Kidney capillary endothelial cell (primary cell): ENCODE measurements at places on chromosomes 7 and 10.

DNA sequence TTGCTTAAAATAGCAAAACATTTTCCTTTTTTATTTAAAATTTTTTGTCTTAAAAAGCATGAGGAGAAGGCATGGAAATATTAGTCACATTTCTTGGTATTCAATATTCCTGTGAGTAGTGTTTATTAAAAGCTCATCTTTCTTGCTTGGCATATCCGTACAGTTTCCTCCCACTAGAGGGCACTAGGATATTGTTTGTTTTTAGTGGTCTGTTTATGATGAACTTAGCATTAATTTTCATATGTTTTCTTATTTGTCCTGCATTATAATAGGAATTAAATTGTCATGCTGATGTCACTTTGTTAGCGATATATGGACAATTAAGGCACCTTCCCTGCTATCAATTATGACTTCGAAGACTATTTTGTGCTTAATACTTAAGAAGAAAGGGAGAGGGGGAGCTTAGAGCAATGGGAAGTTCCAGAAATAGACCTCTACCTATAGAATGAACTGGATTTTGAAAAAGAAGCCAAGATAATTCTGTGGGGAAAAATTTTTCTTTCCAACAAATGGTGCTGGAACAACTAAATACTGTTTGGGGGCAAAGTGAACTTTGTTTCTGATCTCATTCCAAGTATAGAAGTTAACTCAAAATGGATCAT is 91.0 kb upstream of the STRIP2 start:
- peak; percentile 41 for DNase-seq

DNA sequence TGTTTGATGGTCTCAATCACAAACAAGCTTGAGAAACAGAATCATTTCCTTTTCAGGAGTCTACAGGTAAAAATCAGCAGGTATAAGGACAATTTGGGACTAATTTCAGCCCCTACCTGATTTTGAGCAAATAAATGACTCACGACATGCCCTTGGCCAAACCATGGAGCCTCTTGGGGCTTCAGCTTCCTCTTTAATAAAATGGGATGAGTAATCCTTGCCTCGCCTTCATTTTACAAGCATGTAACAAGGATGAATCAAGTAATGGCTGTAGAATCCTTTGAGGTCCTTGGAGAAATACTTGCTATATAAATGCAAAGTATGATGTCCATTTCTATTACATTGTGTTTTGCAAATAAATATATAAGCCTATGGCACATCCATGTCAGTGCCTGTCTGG is 212.8 kb upstream of the PODXL start:
- no peak for DNase-seq

GRCh38 chr7:5237286-5237685 is 45.5 kb upstream of the SLC29A4 start:
- DNase-seq: no peak

DNA sequence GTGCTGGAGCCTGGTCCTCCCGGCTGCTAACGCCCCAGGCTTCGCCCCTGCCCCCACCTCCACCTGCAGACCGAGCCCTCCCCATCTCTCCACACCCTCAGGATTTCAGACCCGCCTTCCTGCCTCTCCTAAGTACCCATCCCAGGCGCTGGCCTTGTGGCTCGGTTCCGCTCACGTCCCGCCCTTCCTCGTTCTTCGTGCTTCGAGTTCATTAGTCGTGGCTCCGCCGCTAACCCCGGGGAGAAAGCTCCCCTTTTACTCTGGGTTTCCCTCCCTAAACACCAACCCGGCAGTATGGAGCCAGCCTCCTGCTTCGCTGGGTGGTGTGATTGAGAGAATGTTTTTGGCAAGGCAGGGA is 11.2 kb downstream of the EMX2 start:
- no peak for DNase-seq

GRCh38 chr10:104641187-104641936 is at the start of gene SORCS3:
SORCS3 (plus strand) TSS chr10:104641290.
- no peak for DNase-seq

DNA sequence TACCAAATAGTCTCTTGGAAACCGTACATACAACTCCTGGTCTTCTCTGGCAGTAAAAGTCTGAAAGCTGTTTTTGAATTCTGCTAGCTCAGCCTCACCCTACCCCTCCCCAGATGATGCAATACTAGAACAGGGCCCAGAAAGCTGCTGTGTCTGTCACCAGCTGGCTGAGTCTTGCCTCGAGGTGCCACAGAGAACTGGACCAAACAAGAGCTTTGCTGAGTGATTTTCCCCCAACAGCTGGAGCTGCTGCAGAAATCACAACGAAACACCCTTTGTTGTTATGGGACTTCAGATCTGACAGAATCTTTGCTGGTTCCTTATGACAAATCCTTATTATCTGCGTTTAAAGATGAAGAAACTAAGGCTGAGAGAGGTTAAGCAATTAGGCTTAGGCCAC is 134.1 kb downstream of the SPAG6 start:
- DNase-seq: no peak

- DNase-seq: no peak
These were observed 36.3 kb downstream of the FOXL3 start for GRCh38 chr7:326273-326672.
